ENCODE measurements at places on chromosomes 3 and 15. TPM values are rescaled to one million over a fixed set of nuclear protein-coding genes. Genes with fewer than 3 reads are reported as not detected.

The ISLR gene
- total RNA-seq, result 110 TPM

The CADM2 gene
- total RNA-seq, result 1.7 TPM

The FANCD2OS gene
- not detected for total RNA-seq

The BTLA gene
- 1.1 TPM for total RNA-seq

The HESX1 gene
- total RNA-seq, result not detected

The NOX5 gene
- total RNA-seq, result 0.28 TPM

The ARID3B gene
- 4.5 TPM for total RNA-seq

The MEX3B gene
- 0.74 TPM for total RNA-seq

The ITIH1 gene
- 0.94 TPM for total RNA-seq

The STARD9 gene
- total RNA-seq, result 17.3 TPM

The NSMCE3 gene
- total RNA-seq, result 5.5 TPM

The AMIGO3 gene
- total RNA-seq, result 0.82 TPM

The TRIM71 gene
- total RNA-seq, result 0.13 TPM

The FGD5 gene
- 18.8 TPM for total RNA-seq

The HTR3E gene
- not detected for total RNA-seq

The ENTPD3 gene
- total RNA-seq, result 1.9 TPM

The TERC gene
- total RNA-seq, result 206 TPM

The ZCWPW2 gene
- 0.25 TPM for total RNA-seq

The RBP2 gene
- not detected for total RNA-seq

The SNTN gene
- total RNA-seq, result not detected

The ZNF501 gene
- 5.4 TPM for total RNA-seq

The EIF4E3 gene
- 29.0 TPM for total RNA-seq

The SPINK8 gene
- not detected for total RNA-seq

The EOMES gene
- total RNA-seq, result 0.63 TPM

The GPR27 gene
- 4.1 TPM for total RNA-seq

The LRRN1 gene
- total RNA-seq, result 4.7 TPM

Measured in omental fat pad (tissue), 4 donors.